ENCODE measurements at places on chromosomes 6 and 20.

DNA sequence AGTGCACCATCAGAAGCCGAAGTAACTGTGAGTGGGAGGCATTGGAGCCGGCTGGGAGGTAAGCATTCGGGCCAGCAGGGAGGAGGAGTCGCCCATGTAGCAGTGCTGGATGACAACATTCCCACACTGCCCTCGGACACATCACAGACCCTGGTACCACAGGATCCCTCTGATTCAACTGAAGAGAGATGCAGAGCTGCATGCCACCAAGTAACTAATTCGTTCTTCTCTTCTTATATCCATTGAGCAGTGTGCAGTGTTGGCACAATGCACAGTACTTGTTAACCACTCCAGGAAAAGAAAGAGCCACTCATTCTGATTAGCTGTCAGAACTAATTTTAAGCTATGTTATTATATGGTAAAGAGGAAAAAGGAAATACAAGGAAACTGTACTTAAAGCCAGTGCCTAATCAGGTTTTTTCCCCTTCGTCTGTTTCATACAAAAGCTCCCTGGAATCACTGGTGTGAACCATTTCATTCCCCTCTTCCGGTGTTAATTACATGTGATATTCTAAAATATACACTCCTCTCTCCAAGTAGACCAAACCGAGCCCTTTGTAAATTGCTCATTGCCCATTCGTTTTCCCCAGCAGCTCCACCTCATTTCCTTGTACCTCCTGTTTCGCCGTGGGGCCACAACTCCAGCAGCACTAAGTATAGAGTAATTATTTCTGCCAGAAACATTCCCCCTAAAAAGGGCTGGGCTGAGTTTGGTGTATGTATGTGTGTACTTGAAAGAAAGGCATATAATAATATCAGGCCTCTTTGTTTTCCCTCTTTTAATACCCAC lies 32.4 kb upstream of the ADTRP start:
- DNase-seq, result no peak

- no peak for DNase-seq
Measured at GRCh38 chr6:53673162-53673727, 7.7 kb upstream of the KLHL31 start.

DNA sequence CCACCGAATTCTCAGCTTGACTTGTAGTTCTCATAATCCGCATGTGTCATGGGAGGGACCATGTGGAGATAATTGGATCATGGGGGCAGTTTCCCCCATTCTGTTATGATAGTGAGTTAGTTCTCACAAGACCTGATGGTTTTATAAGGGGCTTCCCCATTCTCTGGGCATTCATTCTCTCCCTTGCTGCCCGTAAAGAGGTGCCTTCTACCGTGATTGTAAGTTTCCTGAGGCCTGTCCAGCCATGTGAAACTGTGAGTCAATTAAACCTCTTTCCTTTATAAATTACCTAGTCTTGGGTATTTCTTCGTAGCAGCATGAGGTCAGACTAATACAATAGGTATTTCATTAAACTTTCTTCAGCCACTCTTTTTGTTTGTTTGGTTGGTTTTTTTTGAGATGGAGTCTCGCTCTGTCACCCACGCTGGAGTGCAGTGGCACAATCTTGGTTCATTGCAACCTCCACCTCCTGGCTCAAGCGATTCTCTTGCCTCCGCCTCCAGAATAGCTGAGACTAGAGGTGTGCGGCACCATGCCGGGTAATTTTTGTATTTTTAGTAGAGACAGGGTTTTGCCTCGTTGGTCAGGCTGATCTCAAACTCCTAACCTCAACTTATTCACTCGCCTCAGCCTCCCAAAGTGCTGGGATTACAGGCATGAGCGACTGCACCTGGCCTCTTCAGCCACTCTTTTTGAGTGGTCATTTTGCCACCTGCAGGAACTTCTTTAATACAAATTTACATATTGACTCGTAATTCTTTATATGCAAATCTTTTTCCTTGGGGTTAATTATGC lies 36.3 kb downstream of the GSTA2 start:
- DNase-seq, result no peak

GRCh38 chr20:62404112-62404665 lies 2.9 kb downstream of the CABLES2 start:
- DNase-seq, result no peak

DNA sequence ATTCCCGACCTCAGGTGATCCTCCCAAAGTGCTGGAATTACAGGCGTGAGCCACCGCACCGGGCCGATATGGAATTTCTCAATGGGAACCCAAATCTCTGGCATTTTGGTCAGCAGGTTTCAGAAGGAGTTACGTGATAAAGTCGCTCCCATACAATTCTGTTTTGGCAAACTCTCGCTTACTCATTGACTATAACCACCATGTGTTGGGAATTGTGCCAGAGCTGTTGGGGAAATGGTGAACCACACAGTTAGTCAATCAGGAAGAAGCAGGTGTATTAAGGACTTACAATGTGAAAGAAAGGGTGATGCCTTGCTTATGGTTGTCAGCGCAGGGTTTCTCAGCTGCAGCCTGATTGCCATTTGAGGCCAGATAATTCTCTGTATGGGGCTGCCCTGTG lies 410.5 kb downstream of the QKI start:
- DNase-seq, result no peak

DNA sequence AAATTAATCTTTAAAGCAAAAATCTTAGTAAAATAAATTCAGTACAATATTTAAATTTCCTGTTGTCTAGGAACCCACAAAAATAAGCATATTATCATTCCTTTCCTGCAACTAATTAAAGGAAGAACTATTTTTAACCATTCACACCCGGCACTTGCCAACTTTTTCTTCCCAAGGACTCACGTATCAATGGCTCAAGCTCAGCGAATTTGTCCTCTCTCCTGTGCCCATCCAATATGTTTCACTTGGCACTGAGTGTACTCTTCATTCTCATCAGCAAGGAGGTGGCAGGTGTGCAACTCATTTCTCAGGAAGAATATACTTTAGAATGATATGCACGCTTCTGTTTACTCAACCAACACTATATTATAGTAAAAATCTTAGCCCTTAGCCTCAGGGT lies 419.4 kb downstream of the C6orf118 start:
- DNase-seq, result no peak

DNA sequence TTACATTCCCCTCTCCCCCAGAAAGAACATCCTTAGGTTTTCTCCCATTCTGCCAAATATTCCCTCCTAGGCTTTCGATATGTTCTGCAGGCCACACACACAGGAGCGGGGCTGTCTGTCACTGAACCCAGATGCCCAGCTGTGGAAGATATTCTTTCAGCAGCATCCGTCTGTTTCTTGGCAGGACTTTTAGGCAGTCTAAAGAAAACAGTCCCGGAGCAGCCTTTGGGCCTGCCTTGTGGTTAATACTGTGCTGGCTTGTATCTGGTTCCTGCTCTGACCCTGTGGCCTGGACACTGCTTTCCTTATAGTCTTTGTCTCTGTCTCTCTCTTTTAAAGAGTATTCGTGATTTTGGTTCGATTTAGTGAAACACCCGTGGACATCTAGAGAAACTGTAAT lies 94.6 kb upstream of the SUPT3H start:
- DNase-seq, result no peak

DNA sequence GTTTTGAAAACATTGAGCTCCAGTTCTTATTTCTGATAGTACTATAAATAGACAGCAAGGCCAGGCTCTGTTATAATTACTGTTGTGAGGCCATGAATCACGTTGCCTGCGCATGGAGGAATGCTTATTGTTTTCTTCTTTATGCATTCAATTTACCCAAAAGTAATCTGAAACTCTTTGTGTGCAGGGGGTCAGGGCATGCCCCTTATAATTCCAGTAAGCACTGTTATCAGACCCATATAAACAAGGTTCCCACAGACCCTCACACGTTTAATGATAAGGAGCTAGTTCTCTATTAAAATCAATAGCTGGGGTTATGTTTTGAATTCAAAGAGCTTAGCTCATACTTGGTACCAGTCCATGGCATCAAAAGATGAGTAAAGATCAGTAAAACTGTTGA lies 174.8 kb upstream of the ARG1 start:
- no peak for DNase-seq

- no peak for DNase-seq
Measured at GRCh38 chr20:5834436-5835005, 84.3 kb downstream of the SHLD1 start.

GRCh38 chr20:15375836-15376235 lies 1038.4 kb upstream of the FLRT3 start:
- no peak for DNase-seq

- DNase-seq, result no peak
Measured at GRCh38 chr6:156840606-156841005, 63.4 kb downstream of the ARID1B start.

DNA sequence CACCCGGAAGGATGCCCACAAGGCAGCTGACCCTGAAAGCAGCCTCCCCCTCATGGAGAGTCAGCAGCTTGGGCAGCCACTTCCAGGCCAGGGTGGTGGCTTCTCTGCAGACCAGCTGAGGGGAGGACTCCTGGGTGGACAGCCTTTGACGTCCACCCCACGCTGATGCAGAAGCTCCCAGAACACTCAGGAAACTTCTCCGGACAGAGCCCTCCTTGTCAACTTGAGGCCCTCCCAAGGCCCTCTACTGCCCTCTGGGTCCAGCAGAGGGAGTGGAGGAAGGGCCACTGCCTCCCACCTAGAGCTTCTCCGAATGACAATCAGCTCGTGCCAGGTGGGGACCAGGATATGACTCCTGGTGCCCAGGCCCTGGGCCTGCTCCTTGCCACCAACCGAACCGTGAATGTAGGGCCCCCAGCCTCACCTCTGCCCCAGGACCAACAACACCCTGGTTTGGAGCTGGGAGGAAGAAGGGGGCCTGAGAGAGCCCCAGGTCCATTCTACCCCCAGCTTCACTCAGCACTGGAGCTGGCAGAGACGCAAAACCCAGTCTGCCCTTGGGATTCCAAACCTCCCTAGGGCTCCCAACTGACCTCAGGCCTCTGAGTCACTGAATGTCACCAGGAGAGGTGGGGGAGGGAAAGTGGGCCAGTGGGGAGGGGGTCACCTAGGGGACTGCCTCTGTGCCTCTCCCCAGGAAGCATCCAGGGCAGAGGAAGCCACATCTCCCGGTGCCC lies 10.9 kb upstream of the SLC22A7 start:
- DNase-seq, result no peak

DNA sequence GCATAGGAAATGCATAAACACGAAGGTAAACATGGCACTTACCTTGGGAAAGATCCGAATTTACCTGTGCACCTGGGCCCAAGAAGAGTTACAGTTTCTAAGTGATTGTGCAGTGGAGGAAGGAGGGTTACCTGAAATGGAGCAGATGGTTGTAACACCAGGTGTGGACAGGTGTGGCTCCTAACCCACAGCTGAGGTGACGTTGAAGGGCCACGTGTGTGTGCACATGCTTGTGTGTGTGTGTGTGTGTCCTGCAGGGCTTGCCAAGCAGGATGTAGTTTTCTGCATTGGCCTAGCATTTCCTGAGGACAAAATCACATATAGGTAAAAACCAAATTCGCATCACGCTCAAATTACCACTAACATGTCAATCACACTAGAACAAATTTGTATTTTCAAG lies 240.8 kb downstream of the ANKRD60 start:
- DNase-seq, result no peak

- no peak for DNase-seq
Measured at GRCh38 chr6:137950581-137950980, 83.5 kb downstream of the TNFAIP3 start.

DNA sequence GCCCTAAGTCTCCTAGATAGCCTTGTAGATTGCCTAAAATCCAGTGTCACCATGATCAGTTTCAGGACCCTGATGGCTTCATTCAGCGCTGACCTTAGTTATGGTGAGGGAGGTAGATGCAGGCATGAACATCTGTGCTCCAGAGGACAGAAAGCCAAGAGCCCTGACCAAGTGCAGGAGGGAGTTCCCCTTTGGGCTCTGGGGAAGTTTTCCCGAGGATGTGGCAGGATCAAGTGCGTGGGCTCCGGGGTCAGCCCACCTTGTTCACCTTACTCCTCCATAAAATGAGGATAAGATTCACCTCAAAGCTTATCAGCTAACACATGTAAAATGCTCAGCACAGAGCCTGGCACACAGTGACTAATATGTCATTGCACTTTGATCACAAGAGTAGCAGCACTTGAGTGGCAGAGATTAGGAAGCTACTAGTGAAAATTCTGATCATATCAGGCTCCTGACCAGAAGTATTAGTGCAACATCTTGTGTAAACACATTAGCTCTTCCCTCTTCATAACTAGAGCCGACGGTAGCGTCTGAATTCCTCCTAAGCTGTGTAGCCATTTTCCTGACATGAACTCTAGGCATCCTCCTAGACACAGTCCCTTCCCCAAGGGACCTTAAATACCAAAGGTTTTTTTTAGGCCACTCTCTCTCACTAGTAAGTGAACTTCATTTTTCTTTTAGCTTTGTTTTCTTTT lies 125.2 kb downstream of the SULF2 start:
- DNase-seq, result no peak

DNA sequence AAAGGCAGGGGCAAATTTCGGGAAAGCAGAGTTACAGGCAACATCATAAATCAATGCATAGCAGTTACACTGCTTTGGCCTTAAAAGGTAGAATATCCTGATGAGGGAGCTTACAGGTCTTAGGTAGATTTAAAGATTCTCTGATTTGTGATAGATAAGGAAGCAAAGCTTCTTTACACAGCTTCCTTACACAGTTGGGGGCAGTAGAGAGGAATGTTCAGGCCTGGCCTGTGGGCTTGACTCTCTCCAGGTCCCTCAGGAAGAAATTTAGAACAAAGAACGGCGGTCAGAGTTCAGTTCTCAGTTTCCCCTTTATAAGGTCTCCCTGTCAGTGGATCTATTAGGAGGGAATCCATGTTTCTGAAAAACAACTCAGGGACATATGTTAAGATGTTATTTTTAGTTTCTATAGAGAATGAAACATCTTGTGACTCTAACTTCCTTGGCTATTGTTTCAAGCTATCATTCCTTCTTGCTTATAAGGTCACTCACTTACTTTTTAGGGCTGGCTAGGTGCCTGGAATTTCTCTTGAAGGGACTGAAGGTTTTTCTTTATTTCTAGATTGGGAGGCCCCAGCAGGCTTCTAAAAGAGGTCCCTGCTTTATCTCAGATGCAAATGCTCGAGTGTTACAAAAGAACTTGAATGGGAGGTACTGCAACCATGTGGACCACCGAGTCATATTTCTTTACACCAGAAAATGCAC lies 11.8 kb downstream of the HLA-B start:
- DNase-seq, result no peak

DNA sequence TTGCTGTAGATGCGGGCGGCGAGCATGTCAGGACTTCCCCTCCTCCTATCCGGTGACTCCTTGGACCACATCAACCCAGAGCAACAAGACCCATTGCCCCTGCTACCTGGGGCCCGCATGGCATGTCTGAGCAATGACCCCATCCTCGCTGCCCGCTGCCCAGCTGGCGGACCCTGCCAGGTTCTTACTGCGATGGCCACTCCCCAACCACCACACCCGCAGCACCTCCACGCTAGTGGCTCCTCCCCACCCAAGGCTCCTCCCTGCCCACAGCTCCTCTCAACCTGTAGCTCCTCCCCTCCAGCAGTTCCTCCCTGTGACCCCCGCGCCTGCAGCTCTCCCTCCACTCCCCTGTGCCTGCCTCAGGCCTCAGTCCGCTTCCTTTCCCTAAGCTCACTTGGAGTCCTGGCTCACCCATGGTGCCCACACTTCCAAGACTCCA lies 17.6 kb upstream of the SERPINB9 start:
- no peak for DNase-seq

DNA sequence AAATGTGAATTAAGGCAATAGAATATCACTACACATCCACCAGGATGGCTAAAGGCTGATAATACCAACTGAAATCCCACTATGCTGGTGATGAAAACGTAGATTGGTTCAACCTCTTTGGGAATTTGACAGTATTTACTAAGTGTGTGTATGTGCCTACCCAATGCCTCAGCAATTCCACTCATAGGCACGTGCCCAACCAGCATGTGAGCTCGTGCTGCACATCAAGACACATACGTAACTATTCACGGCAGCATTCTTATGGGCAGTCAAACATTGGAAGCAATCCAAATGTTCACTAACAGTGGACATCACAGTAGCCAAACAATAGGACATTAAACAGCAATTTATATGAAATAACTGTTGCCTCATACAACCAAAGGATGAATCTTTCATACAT lies 15.7 kb upstream of the AFDN start:
- DNase-seq, result no peak

Data from CD4-positive, alpha-beta T cell treated with Interleukin-6 for 4 hours (primary cell).